ENCODE measurements at places on chromosomes 2 and 18. TPM values are rescaled to one million over a fixed set of nuclear protein-coding genes. Genes with fewer than 3 reads are reported as not detected.

CAVIN2 gene
- 18.6 TPM for total RNA-seq

IL1B gene
- total RNA-seq = 183 TPM

NEU2 gene
- total RNA-seq = not detected

NPPC gene
- not detected for total RNA-seq

ATP5F1A gene
- 759 TPM for total RNA-seq

FZD7 gene
- total RNA-seq = 31.8 TPM

PLEK gene
- not detected for total RNA-seq

RNF181 gene
- 147 TPM for total RNA-seq

CABYR gene
- total RNA-seq = 2.9 TPM

KCNG2 gene
- total RNA-seq = not detected

All from placental pericyte (primary cell).